Upper lobe of left lung (tissue), 6 donors: ENCODE measurements at places on chromosomes 3 and 15. TPM values are rescaled to one million over a fixed set of nuclear protein-coding genes. Genes with fewer than 3 reads are reported as not detected.
A peak's percentile ranks its signal among the peaks of the same experiment; 100 is the strongest.

- no peak for DNase-seq
- no peaks in the 10 kb centered on the region for H3K4me1 ChIP-seq
Observed at GRCh38 chr3:135239615-135239884, 444.5 kb downstream of the EPHB1 start.

DNA sequence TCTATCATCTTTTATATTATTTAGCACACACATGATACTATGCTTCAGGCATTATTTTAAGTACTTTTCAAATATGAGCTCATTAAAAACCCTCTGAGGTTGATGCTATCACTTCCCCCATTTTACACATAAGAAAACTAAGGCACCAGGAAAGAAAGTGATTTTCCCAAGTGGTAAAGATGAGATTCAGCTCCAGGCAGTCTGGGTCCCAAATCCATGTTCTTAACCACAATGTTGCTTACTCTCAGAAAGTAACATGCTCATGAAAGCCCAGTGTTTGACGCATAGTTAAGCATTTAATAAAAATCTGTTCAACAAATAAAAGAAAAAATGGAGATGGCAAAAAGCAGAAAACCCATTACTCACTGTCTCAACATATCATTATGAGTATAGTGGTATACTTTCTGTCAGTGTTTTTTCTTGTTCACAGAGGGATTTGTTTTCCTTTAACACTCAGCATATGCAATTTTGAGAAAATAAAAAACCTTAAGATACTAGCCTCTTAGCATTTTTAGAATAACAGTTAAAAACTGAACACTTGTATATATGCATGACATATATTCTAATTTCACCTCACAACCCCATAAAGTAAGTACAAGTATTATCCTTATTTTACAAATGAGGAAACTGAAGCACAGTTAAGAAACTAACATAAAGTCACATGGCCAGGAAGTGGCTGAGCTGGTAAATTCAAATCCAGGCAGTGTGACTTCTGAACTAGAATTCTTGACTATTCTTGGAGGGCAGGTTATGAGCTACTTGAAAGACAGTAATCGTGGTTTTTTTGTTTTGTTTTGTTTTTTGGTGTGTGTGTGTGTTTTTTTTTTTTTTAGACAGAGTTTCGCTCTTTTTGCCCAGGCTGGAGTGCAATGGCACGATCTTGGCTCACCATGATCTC lies 10.4 kb downstream of the PEAK1 start:
- no peaks in the 10 kb centered on the region for H3K36me3 ChIP-seq
- H3K27me3 ChIP-seq: no peaks in the 10 kb centered on the region
- H3K4me1 ChIP-seq: peaks cover 11% of the 10 kb centered on the region
- H3K4me3 ChIP-seq: no peak overlapping the region
- peak; percentile 34 for DNase-seq
- no peak overlapping the region for H3K27ac ChIP-seq

Gene KCNH8
- not detected for total RNA-seq

DNA sequence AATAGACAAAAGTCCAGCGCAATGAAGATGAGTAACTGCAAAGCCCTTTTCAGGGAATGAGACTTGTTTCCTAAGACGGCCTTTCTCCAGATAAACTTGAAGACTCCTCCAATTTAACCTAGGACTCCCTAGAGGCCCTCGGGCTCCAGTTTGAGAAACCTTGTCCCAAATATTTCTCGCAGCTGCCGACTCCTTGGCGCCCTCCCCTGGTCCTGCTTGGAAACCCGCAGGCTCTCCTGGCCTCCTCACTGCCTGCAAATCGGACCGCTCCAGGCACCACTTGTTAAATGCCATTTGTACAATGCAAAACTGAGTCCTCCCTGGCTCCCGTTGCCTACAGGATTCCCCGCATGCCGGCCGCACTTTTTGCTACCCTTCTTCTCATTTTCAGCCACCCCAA lies 36.8 kb downstream of the MUC4 start:
- DNase-seq: peak; percentile 67
- no peaks in the 10 kb centered on the region for H3K4me1 ChIP-seq
- H3K27ac ChIP-seq: no peak overlapping the region
- no peaks in the 10 kb centered on the region for H3K36me3 ChIP-seq

Gene ZNF502
- 3.9 TPM for total RNA-seq

Gene ZBTB11
- total RNA-seq: 37.7 TPM

DNA sequence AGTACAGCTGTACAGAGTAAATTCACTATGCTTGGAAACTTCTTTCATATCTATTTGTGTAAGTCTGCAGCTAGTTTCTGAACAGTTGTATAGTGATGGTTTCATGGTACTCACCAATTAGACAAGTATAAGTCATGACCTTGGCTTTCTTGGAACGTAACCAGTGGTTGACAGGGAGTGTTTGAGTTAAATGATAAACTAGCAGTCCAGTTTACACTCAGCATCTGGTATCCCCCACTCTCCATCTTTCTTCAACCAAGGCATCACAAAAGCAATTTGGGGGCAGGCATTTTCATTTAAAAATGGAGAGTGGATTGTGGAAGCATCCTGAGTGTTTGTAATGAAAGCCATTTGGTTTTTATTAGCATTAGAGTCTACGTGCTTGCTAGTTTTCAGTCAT lies 26.0 kb downstream of the MME start:
- H3K4me3 ChIP-seq: no peak overlapping the region
- H3K27ac ChIP-seq: no peak overlapping the region
- DNase-seq: no peak

Gene DOCK3
- total RNA-seq: 0.98 TPM

DNA sequence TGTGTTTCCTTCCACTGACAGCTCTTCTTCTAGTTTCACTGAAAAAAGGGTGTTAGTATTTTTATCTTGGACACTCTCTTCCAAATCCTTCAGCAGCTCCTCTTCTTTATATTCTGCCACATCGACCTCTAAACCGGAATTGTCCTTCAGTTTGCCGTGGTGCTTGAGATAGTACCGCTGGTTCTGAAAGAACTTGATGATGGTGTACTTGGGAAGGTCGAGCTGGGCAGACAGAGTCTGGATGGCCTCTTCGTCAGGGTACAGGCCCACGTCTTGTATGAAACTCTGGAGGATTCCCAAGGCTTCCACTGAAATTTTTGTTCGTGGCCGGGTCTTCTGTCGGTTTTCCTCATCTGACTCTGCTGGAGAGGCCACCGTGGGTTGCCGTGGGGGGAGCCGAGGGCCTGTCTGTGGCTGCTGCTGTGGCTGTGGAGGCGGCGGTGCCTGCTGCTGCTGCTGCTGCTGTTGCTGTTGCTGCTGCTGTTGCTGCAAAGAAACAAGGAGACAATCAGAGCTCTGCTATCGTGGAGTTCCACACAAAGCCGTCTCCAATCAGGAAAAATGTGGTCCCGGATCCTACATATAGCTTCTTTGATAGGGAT lies 75.8 kb downstream of the SATB1 start:
- no peaks in the 10 kb centered on the region for H3K36me3 ChIP-seq
- no peaks in the 10 kb centered on the region for H3K27me3 ChIP-seq

- peaks cover 3% of the 10 kb centered on the region for H3K4me1 ChIP-seq
- H3K36me3 ChIP-seq: no peaks in the 10 kb centered on the region
- no peak overlapping the region for H3K4me3 ChIP-seq
- DNase-seq: no peak
Observed at GRCh38 chr3:8663177-8664061, 18.8 kb upstream of the SSUH2 start.

Gene ADGRG7
- total RNA-seq: not detected

Gene LAMB2
- total RNA-seq: 373 TPM

- no peak overlapping the region for H3K4me3 ChIP-seq
- H3K27ac ChIP-seq: no peak overlapping the region
- no peaks in the 10 kb centered on the region for H3K4me1 ChIP-seq
- DNase-seq: no peak
- H3K27me3 ChIP-seq: no peaks in the 10 kb centered on the region
Observed at GRCh38 chr3:27278383-27279055, 90.7 kb downstream of the NEK10 start.

Gene CLDN1
- 7.3 TPM for total RNA-seq

Gene SLC28A2
- not detected for total RNA-seq

Gene GOLGA6L2
- not detected for total RNA-seq

Gene MESD
- total RNA-seq: 23.0 TPM

GRCh38 chr3:8712045-8712907 lies 21.3 kb upstream of the CAV3 start:
- DNase-seq: no peak
- H3K27me3 ChIP-seq: no peaks in the 10 kb centered on the region
- no peaks in the 10 kb centered on the region for H3K4me1 ChIP-seq
- H3K27ac ChIP-seq: no peak overlapping the region
- H3K36me3 ChIP-seq: no peaks in the 10 kb centered on the region

GRCh38 chr3:130473416-130473815 lies 43.6 kb upstream of the COL6A6 start:
- H3K4me3 ChIP-seq: no peak overlapping the region
- no peak overlapping the region for H3K27ac ChIP-seq
- no peaks in the 10 kb centered on the region for H3K36me3 ChIP-seq
- no peaks in the 10 kb centered on the region for H3K4me1 ChIP-seq
- no peak for DNase-seq

Gene KY
- total RNA-seq: 0.49 TPM

- H3K36me3 ChIP-seq: no peaks in the 10 kb centered on the region
- no peaks in the 10 kb centered on the region for H3K27me3 ChIP-seq
- no peak overlapping the region for H3K27ac ChIP-seq
- no peak overlapping the region for H3K4me3 ChIP-seq
- H3K4me1 ChIP-seq: peaks cover 24% of the 10 kb centered on the region
Observed at GRCh38 chr3:61824553-61825135, 263.3 kb downstream of the PTPRG start.

Gene P3H2
- total RNA-seq: 70.5 TPM

DNA sequence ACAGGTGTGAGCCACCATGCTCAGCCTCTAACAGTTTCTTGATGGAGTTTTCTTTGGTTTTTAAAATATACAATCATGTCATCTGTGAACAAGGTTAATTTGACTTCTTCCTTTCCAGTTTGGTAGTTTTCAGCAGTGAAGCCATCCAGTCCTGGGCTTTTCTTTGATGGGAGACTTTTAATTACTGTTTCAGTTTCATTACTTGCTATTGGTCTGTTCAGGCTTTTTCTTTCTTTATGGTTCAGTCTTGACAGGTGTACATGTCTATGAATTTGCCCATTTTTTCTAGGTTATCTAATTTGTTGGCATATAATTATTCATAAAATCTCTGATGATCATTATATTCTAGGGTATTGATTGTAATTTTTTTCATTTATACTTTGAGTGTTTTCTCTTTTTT lies 36.8 kb downstream of the PFN2 start:
- H3K36me3 ChIP-seq: peaks cover 2% of the 10 kb centered on the region
- no peaks in the 10 kb centered on the region for H3K27me3 ChIP-seq
- H3K4me3 ChIP-seq: no peak overlapping the region
- H3K4me1 ChIP-seq: peaks cover 11% of the 10 kb centered on the region
- DNase-seq: no peak

DNA sequence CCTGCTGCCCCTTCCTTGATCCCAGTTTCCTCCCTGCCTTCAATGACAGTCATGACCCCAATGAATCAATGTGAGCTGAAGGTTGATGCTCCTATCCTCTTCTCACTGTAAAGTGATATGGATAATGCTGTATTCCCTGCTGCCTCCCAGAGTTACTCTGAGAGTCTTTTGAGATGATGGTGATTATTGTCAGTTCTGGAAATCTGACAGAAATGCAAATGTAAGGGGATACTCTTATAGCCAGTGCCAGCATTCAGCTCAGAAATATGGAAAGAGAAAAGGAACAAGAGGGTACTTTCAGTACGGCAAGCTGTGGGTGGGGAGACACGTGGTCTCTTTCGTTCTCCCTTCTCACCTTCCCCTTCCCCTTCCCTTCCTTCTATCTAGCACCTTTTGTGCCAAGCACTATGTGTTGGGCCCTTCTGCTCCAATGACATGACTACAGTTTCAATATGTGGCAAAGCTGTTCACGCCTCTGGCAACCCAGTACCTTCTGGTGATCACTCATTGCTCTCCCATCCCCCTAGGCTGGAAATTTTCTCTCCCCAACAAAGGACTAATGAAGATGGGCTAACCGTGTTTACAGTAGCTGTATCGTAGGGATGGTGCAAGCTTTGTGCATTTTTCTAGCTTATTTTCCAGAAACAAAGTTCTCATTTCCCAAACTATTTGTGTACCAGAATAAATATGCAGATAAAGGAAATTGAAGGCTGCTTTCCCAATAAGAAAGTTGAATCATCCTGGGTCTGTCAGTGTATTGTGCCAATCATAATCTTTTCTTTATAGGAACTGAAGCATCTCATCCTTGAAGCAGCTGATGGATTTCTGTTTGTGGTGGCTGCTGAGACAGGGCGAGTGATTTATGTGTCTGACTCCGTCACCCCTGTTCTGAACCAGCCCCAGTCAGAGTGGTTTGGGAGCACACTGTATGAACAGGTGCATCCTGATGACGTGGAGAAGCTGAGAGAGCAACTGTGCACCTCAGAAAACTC lies 70.3 kb downstream of the ARNT2 start:
- H3K4me3 ChIP-seq: no peak overlapping the region
- no peak for DNase-seq

DNA sequence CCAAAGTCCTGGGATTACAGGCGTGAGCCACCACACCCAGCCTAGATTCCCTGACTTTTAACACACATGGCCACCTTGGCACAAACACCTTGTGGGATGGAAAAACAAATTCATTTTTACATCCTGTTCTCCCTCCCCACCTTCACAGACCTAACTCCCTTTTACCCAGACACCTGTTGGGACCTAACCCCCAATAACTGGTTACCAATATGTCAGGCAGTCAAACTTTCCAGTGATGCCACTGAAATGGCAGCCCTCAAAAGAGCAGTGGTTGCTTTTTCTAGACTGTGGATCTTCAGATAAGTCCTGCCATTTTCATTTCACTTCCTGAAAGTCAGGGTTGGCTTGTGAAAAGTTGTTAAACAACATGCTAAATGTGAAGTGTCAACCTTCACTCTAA lies 34.9 kb downstream of the SIN3A start:
- no peak overlapping the region for H3K27ac ChIP-seq
- H3K36me3 ChIP-seq: peaks cover 24% of the 10 kb centered on the region
- no peak overlapping the region for H3K4me3 ChIP-seq
- H3K4me1 ChIP-seq: no peaks in the 10 kb centered on the region
- H3K27me3 ChIP-seq: no peaks in the 10 kb centered on the region

Gene TMEM266
- 0.59 TPM for total RNA-seq

- no peak for DNase-seq
- H3K4me3 ChIP-seq: no peak overlapping the region
- H3K27me3 ChIP-seq: no peaks in the 10 kb centered on the region
- H3K27ac ChIP-seq: no peak overlapping the region
- peaks cover 13% of the 10 kb centered on the region for H3K4me1 ChIP-seq
- no peaks in the 10 kb centered on the region for H3K36me3 ChIP-seq
Observed at GRCh38 chr15:86919581-86919980, 839.9 kb downstream of the AGBL1 start.
